ENCODE measurements at places on chromosomes 2 and 18.

DNA sequence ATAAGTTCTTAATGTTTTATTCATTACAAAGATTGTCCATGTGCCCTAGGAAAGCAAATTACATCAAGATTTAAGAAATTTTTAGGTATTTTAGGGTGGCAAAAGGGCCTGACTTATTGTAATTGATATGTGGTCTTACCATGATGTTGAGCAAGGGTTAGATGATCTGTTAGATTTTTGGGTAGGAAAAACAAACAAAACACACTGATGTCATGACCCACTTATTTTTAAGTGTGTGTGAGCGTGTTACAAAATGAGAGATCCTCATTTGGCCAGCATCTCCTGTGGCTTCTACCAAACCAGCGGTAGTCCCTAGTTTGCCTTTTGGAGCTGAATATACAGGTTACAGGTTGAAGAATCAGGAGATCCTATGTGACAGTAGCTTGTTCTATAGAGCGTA is 89.8 kb upstream of the ITGB6 start:
- no peak for DNase-seq

GRCh38 chr2:55049821-55050099 is 491 bp downstream of the RTN4 start:
- no peak for DNase-seq

GRCh38 chr2:178997067-178997466 is 52.9 kb downstream of the CCDC141 start:
- no peak for DNase-seq

- DNase-seq, result no peak
Observed at GRCh38 chr2:233063269-233063975, 3.3 kb downstream of the INPP5D start.

DNA sequence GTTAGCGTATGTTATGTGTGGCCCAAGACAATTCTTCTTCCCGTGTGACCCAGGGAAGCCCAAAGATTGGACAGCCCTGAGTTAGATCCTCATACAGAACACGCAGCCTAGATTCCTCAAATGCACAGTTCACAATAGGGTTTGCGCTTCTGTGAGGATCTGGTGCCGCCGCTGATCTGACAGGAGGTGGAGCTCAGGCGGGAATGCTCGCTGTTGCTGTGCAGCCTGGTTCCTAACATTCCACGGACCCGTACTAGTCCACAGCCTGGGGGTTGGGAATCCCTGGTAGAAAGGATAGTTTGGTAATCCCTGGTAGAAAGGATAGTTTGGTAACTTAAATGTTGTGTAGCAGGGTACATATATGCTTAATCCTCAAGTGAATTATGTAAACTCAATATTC is 27.0 kb downstream of the MAPRE3 start:
- no peak for DNase-seq

- DNase-seq, result no peak
Observed at GRCh38 chr2:218041302-218042168, 27.5 kb upstream of the RUFY4 start.

DNA sequence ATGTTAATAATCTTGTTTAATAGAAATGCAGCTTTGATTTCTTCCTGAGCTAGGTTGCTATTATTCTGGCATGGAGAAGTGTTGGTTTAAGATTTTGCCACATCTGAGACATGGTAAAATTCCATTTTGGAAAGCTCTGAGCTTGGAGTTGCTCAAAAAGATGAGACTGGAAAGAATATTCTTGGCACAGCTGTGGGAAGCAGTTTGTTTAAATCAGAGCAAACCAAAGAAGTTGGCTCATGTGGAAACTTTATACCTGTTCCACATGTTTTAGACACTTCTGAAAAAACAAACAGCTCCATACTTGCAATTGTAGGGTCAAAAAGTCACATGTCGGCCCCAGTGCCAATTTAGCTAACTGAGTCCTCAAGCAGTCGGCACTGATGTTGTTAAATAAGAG is 116.6 kb downstream of the SLC4A3 start:
- DNase-seq, result no peak

DNA sequence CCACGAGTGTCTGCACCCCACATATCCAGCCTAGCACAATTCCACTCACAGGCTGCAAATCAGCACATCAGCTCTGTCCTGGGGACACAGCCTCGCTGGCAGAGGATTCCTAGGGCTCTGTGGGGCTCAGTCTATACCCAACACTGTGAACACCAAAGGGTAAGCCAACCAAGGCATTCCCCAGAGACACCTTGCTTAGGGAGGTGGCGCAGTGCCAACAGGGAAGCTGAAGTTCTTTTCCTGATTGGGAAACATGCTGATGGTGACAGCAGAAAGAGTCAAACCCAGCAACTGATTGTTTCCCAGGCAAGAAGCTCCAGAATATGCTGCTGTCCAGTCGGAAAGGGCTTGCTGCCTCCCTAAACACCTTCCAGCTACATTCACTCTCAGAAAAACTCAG is 55.8 kb downstream of the TTC32 start:
- no peak for DNase-seq

DNA sequence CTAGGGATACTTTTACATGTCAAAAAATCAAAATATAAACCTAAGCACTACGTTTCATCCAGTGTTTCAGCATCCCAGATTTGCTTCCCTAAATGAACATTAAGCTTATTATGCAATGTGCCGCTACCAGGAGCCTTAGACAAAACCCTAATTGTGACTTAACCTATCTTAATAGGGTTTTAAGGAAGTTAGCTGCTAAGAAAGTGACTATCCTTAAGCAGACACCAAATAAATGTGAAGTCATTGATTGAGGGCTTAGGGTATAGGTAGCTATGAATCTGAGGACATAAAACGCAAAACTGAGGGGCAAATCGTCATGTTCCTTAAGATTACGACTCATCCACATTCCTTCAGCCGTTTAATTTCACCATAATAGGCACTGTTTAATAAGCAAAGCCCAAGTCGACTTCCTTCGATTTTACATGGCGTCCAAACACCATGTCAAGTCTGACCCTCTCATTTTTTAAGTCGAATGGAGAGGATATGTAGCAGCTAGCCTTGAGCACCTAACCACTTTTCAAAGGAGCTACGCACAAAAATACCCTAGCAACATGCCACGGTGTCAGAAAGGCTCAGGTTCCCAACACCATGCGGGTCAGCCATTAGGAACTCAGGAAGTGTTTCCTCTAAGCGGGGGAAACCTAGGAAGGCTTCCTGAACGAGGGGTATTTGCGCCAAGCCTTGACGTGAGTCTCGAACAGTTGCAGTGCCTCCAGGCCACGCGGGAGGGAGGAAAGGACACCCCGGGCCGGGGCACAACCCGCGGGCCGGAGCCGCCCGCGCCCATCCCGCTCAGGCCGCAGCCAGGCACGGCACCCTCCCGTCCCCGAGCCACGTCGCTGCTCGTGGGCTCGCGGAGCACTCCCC is 1.0 kb downstream of the HDLBP start:
- no peak for DNase-seq

DNA sequence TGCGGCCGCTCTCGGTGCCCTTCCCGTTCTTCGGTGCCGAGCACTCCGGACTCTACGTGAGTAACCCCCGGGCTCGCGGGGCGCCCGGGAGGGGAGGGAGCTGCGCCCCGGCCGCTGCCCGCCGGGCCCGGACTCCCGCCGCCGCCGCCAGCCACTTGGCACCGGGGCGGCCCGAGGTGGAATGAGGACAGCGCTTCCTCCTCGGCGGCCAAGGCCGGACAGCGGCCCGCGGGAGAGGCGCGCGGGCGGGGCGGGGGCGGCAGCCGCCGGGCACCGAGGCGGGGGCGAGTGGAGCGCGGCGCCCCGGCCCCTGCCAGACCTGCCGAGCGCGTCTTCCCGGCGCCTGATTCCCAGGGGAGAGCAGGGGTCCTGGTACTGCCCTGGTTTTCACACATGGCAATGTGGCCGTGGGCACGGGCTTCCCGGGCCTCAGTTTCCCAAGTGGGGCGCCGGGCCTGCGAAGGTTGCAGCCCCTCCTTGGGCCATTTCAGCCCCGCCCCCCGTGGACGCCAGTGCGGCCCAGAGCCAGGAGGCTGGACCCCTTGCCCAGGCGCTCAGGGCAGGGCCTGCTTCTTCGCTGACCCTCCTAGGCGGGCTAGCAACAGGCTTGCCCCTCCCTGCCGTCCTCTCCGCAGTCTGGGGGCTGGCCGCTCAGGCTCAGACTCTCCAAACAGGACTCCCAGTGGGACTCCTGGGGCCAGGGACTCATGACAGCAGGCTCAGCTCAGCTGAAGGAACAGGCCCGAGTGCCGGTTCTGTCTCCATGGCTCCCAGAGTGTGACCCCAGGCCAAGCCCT is 775 bp downstream of the SNED1 start:
- peak; percentile 60 for DNase-seq

- DNase-seq, result no peak
Observed at GRCh38 chr2:96564026-96564425, 27.5 kb downstream of the ARID5A start.

- no peak for DNase-seq
Observed at GRCh38 chr2:36351291-36351690, 4.3 kb upstream of the CRIM1 start.

GRCh38 chr2:6410313-6410712 is 455.4 kb downstream of the CMPK2 start:
- peak; percentile 8 for DNase-seq

- no peak for DNase-seq
Observed at GRCh38 chr2:38279201-38279600, 97.9 kb downstream of the ATL2 start.

DNA sequence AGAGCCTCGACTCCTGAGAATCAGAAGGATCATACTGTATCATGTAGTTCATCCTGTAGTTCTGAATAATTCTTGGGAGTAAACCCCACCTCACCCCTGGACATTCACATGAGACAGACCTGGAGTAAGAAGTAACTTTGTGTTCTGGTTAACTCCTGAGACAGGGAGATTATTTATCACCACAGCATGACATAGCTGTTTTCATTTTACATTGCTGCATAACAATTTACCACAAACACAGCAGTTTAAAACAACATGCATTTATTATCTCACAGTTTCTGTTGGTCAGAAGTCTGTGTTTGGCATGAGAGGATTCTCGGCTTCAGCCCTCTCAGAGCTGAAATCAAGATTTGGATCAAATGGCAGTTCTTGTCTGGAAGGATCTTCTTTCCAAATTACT is 855.8 kb upstream of the FANCL start:
- peak; percentile 16 for DNase-seq

DNA sequence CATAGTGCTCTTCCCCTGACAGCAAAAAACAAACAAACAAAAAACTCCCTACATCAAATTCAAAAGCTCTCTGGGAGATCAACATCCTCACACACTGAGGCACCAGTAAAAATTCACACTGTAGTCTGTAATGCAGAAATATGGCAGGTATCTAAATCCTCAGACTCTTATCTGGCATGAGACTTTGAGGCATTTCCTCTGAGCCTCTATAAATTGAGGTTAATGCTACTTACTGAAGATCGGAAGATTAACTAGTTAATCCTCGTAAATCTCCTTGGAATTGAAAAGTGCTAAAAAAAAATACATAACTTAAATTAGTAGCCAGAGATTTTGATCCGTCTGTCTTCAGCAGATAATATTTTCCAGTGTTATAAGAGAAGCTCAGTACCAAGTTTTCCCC is 65.0 kb downstream of the AP1S3 start:
- no peak for DNase-seq

DNA sequence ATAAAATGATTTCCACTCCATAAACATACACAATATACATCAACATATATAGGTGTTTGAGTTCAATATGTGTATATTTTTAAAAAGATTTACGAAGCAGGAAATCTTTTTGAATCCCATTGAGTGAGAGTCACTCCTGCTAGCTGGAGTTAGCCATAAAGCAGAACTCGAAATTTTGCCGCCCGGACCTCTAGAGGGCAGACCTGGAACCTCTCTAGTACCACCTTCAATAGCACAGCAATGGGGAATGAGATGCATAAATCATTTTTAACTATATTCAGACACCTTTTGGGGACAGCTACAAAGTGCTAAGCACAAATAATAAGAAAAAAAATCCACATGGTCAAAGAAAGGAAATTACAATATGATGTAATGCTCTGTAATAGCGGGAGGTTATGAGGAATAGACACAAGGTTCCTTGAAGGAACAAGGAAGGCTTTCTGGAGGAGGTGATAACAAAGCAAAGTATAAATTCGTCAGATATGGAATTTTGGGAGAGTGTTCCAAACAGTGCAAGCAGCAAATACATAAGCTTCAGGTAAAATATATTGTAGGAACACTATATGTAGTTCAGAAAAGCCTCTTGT is 533.4 kb downstream of the ERBB4 start:
- peak; percentile 58 for DNase-seq
